Astrocyte of the spinal cord (primary cell): ENCODE measurements at places on chromosomes 6 and 20.
A peak's percentile ranks its signal among the peaks of the same experiment; 100 is the strongest.

DNA sequence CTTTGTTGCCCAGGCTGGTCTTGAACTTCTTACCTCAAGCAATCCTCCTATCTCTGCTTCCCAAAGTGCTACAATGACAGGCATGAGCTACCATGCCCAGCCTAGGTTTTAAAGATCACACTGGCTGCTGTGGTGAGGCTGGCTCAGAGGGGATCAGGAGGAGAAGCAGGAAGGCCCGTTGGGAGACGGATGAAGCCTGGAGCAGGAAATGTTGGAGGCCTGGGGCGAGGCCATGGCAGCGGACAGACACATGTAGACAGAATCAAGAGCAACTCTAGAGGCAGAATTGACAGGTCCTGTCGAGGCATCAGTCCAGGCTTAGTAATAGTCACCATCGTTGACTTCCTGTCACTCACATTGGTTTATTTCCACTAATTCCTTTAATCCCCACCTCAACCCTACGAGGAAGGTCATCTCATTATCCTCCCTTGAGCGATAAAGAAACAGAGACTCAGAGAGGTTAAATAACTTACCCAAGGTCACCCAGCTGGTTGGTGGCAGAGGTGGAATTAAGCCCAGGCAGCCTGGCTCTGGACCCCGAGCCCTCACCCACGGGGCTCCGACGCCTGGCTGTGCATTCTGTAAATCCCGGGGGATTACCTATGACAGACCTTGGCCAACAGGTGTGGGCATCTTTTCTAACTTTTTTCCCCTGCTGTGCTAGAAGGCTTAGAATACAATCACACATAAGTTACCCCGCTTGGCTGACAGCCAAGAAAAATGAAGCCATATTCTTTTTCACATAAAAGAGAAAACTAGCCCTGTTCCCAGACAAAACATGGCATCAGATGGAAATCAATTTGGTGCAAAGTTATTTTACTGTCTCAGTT is 113.4 kb downstream of the EYA2 start:
- no peak for DNase-seq

GRCh38 chr6:99349171-99350141 is at the start of gene FAXC:
Gene FAXC (minus strand): TSS chr6:99349674. CDS start chr6:99349372, 302 bp downstream.
- no peak for DNase-seq

GRCh38 chr6:170152989-170153388 is 137.9 kb downstream of the DLL1 start:
- DNase-seq: peak; percentile 54

GRCh38 chr20:31593221-31594001 is 11.7 kb upstream of the ID1 start:
- DNase-seq: peak; percentile 90

DNA sequence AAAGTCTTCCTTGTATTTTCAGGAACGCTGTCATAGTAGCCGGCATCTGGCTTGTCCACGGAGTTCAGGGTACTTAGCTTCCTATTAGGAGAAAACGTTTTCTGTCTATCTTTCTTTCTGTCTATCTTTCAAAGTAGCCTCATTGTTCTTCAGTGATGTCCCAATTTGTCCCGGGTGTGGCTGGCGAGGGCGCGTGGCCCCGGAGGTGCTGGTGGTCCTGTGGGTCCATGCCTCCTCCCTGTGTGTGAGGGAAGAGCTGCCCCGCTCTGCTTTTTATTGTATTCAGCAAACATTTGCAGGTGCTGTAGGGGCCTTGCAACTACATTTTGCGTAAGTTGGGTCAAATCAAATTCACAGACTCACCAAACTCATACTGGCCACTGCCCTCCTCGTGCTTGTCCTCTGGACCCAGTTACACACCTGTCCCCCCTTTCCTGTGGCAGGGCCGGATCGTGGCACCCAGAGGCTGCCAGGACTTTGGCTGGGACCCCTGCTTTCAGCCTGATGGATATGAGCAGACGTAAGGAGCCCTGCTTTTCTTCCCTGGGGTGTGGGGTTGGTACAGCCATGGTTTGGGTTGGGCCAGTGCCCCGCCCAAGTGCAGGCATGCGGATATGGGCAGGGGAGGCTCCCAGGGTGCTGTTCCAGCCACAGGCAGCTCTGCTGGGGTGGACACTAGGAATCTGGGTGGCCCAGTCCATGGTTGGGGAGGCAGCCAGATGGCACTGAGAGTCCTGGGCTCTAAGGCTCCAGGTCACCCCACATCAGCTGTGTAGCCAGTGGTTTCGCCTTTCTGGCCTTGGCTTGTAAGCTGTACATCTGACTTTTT is 12.3 kb downstream of the ITPA start:
- no peak for DNase-seq

DNA sequence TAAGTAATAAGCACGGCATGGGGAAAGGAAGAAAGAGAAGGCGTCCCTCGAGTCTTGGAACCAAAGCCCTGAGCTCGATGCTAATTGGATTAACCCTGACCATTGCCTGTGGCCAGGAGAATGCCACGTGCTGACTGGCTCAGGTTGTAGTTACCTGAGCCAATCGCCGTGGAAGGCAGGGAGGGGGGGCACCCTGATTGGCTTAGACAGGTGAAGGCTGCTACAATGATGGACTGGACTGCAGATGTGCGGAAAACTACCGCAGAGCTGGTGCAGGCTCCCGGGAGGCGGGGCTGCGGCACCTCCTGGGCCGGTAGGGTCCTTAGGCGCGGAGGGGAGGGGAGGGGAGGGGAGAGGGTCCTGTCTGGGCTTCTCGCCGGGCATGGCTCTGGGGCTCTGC is 121.3 kb downstream of the TFAP2C start:
- DNase-seq: no peak

DNA sequence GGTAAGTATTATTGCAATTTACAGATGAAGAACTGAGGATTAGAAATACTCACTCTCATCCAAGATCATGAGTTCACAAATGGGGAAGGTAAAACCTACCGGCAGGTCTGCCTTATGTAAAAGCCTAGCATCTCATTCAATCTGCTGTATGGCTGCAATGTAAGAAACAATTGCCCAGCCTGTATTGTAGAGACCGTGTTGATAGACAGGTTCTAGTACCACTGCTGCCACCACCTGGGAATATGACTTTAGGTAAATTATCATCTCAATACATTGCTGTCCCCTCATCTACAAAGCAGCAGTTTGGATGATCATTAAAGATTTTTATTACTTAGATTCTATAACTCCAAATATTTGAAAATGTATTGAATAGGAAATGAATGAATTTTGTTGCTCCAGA is 23.3 kb upstream of the ARHGAP18 start:
- no peak for DNase-seq

- DNase-seq: no peak
Observed at GRCh38 chr6:104579310-104579863, 280.3 kb downstream of the HACE1 start.

DNA sequence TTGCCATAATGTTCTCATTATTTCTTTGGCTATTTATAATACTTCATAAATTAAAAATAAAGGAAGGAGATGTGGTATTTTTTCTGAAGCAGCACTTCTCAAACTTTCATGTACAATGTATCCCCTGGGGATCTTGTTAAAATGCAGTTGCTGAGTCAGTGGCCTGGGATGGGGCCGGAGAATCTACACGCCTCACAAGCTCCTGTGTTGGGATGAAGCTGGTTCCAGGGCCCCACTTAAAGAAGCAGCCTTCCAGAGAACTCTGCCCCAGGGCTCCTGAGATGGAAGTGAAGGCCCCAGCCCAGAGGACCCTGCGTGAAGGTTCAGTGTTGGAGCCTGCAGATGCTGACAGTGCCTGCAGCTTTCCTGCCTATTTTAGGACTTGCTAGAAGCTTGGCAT is 40.1 kb upstream of the SLC23A2 start:
- DNase-seq: peak; percentile 38

DNA sequence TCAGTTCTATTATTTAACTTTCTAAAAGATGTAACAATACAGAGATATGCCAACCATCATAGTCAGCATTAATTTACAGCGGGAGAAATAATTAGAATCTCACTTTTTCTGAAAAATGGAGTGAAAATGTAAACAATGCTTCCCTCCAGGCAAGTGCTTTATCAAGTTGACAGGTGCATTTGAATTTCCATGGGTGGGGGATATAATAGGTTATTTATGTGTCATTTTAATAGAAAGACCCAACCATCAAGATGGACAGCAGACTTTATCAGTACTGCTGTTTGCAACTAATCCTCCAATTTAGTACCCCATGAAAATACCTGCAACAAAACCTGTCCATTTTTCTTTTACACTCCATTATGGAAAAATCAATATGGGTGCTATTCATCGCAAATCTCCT is 780.1 kb downstream of the TFAP2A start:
- no peak for DNase-seq

GRCh38 chr6:151285122-151285521 is 45.4 kb downstream of the AKAP12 start:
- DNase-seq: peak; percentile 74

GRCh38 chr20:23205611-23206041 is 119.5 kb upstream of the CD93 start:
- DNase-seq: peak; percentile 6

DNA sequence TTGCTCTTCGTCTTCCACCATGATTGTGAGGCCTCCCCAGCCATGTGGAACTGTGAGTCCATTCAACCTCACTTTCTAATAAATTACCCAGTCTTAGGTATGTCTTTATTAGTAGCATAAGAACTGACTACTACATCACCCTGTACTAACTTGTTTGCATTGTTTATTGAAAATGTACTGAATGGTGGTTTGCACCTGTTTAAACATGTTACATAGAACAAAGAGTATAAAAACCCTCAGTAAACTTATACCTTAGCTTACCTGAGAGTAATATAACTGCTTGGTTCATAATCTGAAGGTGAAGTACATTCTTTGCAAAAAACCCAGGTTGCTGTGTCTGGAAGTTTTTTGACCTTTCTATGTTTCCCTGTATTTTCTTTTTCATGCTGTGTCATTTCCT is 777.8 kb downstream of the TBC1D32 start:
- no peak for DNase-seq

GRCh38 chr20:58883241-58883691 is 30.8 kb downstream of the GNAS start:
- peak; percentile 52 for DNase-seq

DNA sequence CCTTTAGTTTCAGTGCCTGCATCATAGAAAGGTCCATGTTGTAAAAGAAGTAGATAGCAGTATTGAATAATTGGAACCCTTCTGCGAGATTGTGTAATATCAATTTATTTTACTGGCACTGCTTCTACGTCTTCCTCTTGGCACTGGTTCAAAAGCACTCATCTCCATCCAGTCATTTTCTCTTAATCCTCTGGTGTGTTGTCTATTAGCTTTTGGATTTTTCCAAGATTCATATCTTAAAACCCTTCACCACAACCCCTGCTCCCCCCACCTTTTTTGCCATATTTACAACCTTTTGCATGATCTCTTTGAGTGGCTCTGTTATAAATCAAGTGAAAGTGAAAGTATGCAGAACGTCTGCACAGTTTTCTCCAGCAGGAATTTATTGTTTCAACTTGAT is 76.6 kb upstream of the HSF2 start:
- peak; percentile 43 for DNase-seq

GRCh38 chr20:3282271-3283221 is 43.6 kb upstream of the SLC4A11 start:
- no peak for DNase-seq

- DNase-seq: peak; percentile 77
Observed at GRCh38 chr20:41137614-41138474, 501 bp downstream of the PLCG1 start.

GRCh38 chr6:68633281-68633971 is 1.7 kb upstream of the ADGRB3 start:
- DNase-seq: no peak

- no peak for DNase-seq
Observed at GRCh38 chr6:63504777-63505384, 67.4 kb upstream of the LOC128125822 start.

DNA sequence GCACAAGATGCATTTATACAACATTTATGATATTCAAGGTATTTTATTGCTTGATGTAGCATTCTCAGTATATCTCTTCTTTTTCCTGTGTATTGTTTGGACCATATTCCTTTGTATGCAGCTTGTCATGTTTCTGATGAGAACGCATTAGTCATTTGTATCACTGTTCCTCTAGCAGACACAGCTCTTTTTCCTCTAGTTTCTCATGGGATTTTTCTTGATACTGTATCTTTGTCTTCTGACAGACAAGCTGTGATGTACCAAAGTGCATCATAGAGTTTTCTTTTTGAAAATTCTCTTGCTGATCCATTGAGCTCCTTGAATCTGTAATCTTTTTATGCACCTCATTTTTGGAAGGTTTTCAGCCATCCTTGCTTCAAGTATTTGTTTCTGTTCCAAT is 140.9 kb downstream of the SLC22A3 start:
- DNase-seq: no peak

- peak; percentile 22 for DNase-seq
Observed at GRCh38 chr6:21538186-21538798, 55.3 kb upstream of the SOX4 start.

DNA sequence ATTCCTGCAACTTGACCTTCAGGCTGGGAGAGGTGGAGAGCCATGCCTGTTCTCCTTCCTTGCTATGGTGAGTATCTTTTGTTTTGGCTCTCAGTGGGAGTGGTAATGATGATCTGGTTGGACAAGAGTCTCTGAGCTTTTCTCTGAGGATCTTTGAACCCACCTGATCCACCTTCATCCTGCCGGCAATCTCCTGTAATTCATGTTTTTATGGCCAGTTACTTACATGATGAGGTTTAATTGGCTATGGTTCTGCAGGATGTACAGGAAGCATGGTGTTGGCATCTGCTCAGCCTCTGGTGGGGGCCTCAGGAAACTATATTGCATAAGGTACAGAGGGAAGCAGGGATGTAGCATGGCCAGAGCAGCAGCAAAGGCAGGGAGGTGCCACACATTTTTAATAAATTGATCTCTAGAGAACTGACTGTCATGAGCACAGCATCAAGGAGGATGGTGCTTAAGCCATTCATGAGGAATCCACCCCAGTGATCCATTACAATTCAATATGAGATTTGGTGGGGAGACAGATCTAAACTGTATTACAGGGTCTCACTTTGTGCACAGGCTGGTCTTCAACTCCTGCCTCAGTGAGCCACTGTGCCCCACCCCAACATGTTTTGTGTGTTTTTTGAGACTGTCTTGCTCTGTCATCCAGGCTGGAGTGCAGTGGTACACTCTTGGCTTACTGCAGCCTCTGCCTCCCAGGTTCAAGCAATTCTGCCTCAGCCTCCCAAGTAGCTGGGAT is 10.0 kb downstream of the HSPA1B start:
- no peak for DNase-seq

DNA sequence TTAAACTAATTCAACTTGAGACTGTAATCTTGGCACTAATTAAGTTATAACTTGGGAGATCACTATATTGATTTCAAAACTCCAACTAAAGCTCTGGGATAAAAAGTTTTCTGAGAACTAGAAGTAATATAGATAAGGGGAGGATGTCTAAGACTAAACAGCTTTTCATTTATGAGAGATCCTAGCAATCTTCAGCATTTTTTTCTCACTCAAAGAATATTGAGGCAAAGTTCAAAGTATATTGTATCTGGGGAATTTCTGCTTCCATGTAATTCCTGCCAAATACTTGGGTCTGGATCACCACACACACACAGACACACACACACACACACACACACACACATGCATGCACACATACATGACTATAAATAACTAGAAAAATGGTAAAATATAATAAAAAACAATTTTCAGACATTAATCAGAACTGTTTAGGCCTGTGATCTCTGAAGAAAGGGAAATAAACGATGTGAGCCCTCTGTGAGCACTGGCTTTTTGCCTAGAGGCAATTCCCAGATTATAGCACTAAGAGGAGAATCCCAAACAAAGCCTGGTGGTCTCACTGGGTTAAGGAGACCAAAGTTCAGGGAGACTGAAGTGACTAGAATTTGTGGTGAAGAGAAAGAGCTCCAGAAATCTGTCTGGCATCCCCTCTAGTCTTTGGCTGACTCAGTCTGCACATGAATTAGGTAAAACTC is 92.8 kb downstream of the ADAT2 start:
- DNase-seq: no peak

GRCh38 chr6:52552278-52552643 is 24.6 kb downstream of the TRAM2 start:
- DNase-seq: no peak

- DNase-seq: peak; percentile 70
Observed at GRCh38 chr20:29873946-29874345, 1383.5 kb upstream of the DEFB115 start.
